ENCODE measurements at places on chromosomes 1 and 21.

DNA sequence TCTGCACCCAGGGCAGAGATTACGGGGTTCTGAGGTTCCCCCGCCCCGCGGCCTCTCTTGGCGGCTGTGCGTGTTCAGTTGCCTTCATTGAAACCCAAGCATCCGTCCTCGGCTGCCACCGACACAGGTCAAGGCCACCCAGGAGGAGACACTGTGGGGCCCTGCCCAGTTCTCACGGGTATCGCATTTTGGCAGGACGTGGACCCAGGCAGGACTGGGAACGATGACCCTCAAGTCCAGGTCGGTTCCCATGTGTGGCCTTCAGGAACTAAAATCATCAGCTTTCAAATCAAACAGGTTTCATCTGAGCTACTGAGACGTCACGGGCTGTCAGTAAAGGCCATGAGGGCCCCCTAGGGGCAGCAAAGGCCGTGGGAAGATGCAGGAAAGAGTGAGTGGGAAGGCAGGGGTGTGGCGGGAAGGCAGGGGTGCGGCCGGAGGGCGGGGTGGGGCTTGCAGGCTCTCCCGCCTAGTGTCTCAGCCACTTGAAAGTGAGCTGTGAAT lies 7.0 kb upstream of the C1orf174 start:
- DNase-seq: no peak

- DNase-seq: no peak
Measured at GRCh38 chr1:180917306-180918065, 4.8 kb downstream of the KIAA1614 start.

DNA sequence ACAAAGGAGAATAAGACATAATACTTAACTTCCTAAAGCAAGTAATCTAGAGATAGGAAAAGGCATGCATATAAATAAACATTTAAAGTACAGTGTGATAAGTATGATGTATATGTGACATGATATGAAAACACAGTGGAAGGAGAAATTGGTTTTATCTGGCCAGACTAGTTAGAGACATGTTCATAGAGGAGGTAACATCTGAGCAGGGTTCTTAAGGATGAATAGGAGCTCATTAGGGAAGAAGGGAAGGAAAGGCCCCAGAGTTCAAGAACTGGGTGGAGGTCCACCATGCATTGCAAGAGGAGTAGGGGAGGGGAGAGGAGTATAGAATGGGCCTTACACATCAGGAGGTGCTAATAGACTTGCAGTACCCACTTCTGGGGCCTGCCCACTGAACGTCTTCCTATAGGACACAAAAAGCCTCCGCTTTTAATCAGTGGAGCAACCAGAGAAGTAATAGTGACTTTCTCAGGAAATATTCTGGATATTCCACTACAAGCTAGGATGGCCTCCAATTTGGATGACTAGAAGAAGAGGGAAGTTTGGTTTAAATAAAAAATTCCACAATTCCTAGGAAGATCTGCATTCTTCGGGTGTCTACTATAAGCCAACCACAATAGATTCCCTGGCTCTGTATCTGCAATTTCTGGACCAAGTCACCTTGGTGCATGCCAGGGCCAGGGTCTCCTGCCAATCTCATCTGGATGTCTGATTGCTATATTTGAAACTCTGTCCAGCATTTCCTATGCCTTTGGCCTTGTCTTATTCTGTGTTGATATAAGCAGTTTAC lies 41.9 kb downstream of the NGF start:
- no peak for DNase-seq

DNA sequence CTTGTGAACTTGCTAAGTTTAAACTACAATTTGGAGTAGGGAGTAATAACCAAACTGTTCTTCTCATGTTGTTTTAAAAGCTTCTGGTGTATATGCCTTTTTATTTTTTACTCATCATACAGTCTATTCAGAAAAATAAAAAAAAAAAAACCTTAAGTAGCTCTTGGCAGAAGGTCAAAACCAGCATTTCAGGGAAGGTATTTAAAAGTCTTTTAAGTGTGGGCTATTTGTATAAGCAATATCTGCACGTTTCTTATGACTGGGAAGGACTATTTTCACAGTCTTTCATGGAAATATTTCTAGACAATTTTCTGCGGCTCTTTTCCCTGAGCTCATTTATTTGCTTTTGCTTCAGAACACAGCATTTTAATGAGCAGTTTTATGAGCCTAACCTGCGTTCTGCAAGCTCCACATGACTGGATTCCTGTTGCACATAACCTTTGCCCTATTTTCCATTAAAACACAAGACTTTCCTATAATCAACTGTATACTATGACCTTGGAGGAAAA lies 60.9 kb upstream of the C1orf105 start:
- DNase-seq: peak; percentile 59

- DNase-seq: no peak
Measured at GRCh38 chr1:118185084-118185832, at the start of gene SPAG17. Gene SPAG17 (minus strand): TSS chr1:118185228. CDS start chr1:118185157, 71 bp downstream.

DNA sequence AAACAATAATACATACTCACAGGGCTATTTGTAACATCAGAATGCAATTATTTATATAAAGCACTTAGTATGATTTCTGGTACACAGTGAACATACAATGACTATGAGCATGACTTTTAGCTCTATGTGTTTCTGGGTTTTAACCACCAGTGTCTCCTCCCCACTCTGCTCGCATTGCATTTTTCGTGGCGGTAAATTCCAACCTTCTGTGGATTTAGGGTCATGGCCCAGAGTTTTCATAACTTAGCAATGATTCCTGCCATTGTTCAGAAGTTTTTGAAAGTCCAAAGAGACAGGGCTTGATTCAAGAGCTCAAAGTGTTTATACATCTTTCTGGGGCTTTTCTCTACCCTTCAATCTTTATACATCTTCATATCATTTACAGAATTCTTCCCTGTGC lies 191.3 kb downstream of the BACH1 start:
- DNase-seq: no peak

DNA sequence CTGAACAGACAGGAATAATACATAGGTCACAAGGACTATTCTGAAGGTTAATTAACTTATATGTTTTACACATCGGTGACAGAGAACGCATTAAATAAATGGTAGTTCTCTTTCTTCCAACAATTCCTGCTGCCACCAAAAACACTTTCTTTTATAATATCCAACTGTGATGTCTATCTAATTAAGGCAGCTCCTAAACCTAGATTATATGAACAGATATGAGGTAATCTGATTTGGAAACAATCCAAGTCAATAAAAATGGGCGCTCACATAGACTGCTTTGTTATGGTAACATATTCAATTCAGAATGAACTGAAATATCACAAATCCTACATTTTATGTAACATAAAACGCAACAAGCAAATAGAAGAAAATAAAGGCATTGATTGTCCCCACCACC lies 16.0 kb downstream of the CYYR1 start:
- no peak for DNase-seq

DNA sequence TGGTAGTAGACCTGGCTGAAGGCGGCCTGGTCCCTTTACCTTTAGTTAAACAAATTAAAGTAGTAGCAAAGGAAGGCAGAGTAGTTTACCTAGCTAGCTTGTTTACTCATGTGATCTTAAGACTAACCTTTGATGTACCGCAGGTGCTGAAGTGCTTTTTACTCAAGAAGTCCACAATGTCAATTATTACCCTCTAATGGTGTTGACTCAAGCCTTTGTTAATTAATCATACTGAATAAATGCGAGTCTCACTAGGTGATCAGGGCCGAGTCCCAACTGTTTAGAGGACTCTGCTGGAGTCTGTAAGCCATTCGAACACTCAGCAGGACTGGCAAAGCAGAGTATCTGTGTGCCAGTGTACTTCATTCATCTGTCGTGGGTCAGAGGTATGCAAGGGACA lies 381.1 kb upstream of the NCAM2 start:
- DNase-seq: no peak

Measured in NCI-H1694 treated with DMSO at 0.1 percent for 48 hours (cell line).